ENCODE measurements at places on chromosomes 16 and 17.

- no peak for DNase-seq
Measured at GRCh38 chr17:18910881-18911280, 41.1 kb upstream of the SLC5A10 start.

DNA sequence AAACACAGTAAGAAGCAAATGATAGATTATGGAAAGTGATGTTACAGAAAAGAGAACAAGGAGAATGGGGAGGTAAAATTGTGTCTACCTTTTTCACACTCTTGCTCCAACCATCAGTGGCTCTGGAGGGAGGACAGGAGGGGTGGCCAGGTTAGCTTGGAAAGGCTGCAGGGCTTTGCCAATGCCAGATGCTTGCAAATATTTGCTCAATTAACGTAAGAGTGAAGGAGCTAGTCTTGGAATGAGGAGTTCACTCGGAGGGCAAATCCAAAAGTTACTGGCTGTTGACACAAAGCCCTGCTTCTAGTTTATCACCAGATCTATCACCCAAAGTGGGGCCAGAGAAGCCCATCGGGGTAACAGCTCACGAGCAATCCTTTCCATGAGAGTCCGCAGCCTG is 7.4 kb upstream of the TNRC6C start:
- DNase-seq = no peak

DNA sequence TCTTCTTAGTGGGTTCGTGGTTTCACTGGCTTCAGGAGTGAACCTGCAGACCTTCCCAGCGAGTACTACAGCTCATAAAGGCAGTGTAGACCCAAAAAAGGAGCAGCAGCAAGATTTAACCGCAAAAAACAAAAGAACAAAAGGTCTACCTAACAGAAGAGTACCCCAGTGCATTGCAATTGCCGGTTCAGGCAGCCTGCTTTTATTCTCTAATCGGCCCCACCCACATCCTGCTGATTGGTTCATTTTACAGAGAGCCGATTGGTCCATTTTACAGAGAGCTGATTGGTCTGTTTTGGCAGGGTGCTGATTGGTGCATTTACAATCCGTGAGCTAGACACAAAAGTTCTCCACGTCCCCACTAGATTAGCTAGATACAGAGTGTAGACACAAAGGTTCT is 2.0 kb upstream of the ARRB2 start:
- DNase-seq = peak; percentile 58

DNA sequence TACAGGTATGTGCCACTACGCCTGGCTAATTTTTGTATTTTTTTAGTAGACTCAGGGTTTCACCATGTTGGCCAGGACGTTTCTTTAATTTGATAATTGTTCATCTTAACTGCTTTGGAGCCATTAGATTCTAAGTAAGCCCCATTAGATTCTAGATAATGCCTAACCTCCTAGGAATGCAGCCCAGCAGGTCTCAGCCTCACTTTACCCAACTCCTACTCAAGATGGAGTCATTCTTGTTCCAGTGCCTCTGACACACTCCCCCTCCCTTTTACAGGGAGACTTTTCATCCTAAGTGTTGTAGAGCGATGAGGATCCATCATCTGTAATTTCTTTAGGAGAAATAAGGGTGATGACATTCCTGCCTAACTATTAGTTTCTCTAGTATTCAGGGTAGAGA is 23.7 kb upstream of the MILR1 start:
- DNase-seq = no peak

- DNase-seq = no peak
Measured at GRCh38 chr16:67181346-67181745, 2.4 kb downstream of the MATCAP1 start.

DNA sequence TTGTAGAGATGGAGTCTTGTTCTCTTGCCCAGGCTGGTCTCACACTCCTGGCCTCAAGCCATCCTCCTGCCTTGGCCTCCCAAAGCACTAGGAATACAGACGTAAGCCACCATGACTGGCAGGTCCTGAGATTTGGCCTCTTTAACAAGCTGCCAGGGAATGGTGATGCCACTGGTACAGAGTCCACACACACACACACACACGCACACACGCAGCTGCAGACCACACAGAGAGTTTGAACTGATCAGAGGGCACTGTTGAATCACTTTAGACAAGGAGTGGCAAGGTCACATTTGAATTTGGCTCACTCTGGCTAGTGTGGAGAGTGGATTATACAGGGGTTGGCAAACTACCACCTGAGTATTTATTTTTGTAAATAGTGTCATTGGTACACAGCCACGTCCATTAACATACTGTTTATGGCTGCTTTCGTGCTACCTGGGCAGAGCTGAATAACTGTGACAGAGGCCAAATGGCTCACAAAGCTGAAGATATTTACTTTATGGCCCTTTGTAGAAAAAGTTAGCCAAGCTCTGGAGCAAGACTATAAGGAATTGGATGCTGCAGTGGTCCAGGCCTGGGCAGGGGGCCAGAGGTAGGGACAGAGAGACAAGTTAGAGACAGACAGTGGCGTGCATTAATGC is 9.9 kb downstream of the ITPRIPL2 start:
- DNase-seq = no peak

DNA sequence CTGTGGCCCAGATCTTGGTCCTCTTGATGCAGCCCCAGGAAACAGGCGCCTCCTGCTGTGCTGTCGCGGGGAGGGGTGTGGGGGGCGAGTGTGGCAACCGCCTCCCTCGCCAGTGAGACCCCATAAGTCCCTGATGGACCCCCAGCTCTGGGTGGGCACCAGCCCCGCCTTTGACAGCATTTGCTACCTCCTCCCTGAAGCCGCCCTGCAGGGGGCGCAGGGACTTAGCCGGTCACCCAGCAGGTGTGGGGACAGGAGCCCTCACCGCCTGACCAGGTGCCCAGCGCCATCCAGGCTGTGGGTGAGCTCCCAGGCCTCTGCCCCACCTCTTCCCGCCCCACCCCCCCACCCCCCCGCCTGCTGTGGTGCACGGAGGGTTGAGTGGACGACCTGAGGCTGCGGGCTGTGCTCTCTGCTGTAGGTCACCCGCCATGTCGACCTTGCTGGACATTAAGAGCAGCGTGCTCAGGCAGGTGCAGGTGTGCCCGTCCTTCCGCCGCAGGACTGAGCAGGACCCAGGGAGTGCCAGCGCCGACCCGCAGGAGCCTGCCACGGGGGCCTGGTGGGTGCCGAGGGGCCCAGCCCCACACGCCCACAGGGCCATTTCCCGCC is 4.8 kb downstream of the BAIAP3 start:
- DNase-seq = peak; percentile 36

DNA sequence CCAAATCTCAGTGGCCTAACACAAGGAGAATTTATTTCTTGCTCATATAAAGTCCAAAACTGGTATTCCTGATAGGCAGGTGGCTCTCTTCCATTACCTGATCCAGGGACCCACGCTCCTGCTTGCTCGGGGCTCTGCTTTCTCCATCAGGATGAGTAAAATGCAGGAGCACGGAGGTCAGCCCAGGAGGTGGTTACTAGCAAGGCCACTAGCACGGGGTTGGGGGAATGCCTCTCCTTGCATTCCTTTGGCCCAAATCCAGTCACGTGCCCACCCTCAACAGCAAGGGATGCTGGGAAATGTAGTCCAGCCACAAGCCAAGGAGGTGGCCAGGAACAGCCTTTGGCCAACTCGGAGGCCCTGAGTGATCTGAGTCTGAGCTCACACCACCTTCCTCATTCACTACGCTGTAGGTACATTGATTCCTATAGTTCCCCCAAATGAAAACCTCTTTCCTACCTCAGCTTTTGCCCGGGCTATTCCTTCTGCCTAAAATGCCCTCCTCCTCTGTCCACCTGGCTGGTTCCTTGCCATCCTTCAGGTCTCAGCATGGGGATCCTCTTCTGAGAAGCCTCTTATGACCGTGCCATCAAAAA is 38.3 kb upstream of the HAPSTR1 start:
- DNase-seq = no peak

DNA sequence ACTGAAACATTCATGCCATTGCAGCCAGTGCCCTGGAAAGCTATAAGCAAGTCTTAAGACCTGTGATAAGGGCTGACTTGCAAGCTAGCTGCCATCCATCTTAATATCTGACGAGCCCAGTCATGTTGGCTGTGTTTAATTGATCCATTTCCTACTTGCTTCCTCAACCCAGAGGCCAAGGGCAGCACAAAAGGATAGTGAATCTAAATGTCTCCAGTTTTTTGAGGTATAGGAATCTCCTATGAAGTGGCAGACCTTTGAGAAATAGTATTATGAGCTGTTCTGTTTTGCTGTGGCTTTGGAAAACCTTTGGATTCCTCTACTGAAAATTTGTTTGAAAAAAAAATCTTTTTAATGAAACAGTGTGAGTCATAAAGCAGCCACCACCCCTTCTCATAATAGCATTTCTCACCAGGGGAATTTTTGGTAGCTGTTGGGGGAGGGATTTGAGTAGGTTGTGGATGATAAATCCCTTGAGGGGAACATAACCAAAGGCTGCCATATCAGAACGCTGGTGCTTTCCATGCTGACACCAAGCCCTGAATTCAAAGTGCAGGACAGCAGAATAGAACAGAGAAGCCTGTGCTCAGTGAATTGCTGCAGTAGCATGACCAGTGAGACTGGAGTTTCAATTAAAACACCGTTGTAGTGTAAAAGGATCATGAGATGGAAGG is 12.9 kb downstream of the ZNRF1 start:
- peak; percentile 50 for DNase-seq

GRCh38 chr16:7382521-7382920 is 49.9 kb downstream of the RBFOX1 start:
- DNase-seq = no peak

DNA sequence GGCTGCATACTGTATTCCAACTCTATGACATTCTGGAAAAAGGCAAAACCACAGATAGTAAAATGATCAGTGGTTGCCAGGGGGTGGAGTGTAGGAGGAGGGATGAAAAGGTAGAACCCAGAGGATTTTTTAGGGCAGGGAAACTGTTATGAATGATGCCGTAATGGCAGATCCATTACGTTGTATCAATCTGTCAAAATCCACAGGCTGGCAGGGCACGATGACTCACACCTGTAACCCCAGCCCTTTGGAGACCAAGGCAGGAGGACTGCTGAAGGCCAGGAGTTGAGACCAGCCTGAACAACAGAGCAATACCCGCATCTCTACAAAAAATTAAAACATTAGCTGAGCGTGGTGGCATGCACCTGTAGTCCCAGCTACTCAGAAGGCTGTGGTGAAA is 91.8 kb downstream of the RMI2 start:
- no peak for DNase-seq

- DNase-seq = no peak
Measured at GRCh38 chr16:8796469-8797363, 723 bp downstream of the TMEM186 start.

GRCh38 chr17:28935744-28936460 is 15.4 kb downstream of the PHF12 start:
- no peak for DNase-seq

GRCh38 chr17:15171167-15172047 is 93.7 kb downstream of the PMP22 start:
- DNase-seq = no peak

DNA sequence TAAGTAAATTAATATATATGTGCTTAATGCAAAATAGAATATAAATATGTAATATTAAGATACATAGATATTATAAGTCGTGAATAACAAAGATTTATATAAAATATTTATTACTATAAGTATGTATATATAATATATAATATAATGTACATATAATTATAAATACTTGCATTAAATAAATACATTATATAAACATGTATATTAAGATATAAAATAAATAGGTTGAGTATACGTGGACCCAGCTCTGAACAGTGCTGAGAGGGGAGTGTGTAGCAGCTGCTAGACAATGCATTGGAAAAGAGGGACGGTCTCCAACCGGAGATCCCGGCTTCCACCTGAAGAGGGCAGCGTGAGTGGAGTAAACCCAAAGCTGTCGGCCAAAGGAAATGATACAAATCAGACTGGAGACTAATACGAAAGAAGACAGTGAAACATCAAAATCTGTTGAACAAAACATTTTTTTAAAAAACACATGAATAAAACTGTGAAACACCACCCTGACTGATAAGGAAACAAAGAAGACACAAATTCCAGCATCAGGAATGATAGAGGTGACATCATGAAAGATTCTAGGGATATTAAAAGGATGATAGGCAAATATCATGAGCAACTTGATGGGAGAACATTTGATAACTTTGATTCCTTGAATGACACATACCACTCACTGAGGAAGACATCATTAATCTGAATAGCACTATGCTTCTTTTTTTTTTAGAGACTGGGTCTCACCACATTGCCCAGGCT is 125.4 kb upstream of the CHMP6 start:
- peak; percentile 64 for DNase-seq

DNA sequence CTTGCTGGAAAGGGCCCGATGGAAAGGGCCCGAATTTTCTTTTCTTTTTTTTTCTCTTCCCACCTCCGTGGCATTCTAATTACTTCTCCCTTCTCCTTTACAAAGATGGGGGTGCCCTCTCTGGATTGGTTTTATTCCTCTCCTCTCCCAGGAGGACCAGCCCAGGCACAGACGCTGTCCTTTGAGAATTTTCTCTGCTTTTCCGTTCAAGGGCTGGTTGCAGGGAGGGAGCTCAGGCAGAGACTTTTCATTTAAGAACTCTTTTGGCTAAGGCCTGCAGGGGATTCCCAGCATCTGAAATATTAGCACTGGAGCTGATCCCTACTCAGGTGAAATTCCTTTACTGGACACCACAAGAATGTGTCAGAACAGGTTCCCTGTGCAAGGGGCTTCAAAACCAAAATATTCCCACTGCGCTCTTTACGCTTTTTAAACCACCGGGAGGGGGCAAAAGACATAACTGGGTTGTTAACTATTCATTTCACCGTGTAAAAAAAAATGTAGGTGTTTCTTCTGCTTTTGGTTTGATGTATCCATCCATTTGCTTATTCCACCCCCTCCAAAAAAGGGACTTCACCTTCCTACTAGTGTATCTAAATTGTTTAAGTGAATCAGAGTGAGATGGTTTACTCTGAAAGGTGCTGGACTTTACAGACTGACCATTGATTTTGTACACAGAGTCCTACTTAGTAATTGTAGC is 1.4 kb downstream of the NFAT5 start:
- DNase-seq = peak; percentile 20

DNA sequence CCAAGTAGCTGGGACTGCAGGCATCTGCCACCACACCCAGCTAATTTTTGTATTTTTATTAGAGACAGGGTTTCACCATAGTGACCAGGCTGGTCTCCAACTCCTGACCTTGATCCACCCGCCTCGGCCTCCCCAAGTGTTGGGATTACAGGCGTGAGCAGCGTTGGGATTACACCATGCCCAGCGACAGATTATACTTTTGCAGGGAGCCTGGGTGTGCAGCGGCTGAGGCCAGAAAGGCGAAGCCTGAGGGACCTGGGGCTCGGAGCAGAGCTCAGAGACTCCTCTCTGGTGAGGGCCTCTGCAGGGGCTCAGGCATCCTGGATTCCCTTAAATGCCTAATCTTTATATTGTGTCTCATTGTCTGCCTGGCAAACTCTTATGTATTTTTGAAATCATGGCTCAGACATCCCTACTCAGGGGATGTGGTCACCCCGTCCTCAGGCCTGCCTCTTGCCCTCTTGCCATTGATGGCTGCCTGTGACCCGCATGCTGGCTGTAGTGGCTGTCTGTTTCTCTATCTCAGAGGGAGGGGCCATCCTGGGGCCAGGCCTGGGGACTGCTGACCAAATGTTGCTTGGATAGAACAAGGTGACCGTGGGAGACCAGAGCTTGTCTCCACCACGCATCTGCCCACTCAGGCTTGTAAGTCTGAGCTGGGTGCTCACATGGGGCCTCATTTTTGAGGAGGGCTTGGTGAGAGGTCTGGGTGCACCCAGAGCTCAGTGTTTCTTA is 42.6 kb downstream of the B9D1 start:
- DNase-seq = no peak

Data from activated naive CD4-positive, alpha-beta T cell treated with anti-CD3 and anti-CD28 coated beads, Interleukin-2, amount 50 U/mL, for 16 hours (primary cell).